ENCODE measurements at places on chromosomes 2 and 18.

DNA sequence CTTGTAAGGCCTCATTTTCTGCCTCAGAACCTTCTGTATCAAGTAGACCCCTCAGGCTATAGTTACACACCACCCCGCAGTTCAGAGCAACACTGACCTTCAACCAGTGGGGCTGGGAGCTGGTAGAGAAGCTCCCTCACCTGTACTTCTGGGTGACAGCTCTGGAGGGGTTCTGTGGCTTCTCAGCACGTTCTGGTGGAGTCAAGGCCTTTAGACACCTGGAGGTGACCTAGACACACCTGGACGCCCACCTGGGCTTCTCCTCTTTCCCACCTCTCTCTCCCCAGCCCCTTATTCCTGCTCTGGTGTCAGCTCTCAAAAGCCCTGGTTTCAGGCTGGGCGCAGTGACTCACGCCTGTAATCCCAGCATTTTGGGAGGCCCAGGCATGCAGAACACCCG, 7.3 kb upstream of the CIB4 start:
- DNase-seq = no peak

- no peak for DNase-seq
Observed at GRCh38 chr2:230762317-230762896, 49.8 kb downstream of the CAB39 start.

GRCh38 chr2:165016772-165017411, 61.6 kb upstream of the SLC38A11 start:
- DNase-seq = no peak

- DNase-seq = no peak
Observed at GRCh38 chr2:132374961-132375360, 41.6 kb upstream of the GPR39 start.

- DNase-seq = no peak
Observed at GRCh38 chr2:29482348-29482747, 367.1 kb downstream of the CLIP4 start.

- no peak for DNase-seq
Observed at GRCh38 chr2:120854766-120855530, 119.3 kb downstream of the GLI2 start.

DNA sequence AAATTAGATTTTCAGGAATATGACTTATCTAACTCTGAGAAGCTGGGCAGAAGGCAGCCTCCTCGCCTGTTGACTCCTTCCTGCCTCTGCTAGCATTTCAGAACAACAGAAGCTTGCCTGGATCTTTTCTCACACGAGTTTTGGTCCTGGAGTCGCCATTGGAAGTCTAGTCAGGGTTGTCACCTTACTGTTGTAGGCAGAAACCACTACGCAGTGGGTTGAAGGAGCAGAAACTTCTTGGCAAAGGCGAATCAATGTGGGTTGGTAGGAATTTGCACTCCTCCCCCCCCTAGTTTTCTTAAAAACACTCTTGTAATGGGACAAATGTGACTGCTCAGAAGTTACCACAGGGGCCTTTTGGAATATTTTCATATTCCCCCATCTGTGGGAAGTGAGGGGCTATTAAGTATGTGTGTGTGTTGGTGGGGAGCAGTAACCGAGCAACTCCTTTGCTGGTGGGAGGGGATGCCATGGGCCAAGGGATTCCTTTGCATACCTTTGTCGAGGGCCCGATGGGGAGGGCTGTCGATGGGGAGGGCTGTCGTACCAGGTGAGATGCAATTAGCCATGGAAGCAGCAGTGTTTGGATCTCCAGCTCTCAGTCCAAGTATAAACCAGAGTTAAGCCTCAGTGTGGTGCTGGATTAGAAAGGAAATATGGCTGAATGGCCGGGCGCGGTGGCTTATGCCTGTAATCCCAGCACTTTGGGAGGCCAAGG, 117.4 kb downstream of the FMNL2 start:
- DNase-seq = no peak

DNA sequence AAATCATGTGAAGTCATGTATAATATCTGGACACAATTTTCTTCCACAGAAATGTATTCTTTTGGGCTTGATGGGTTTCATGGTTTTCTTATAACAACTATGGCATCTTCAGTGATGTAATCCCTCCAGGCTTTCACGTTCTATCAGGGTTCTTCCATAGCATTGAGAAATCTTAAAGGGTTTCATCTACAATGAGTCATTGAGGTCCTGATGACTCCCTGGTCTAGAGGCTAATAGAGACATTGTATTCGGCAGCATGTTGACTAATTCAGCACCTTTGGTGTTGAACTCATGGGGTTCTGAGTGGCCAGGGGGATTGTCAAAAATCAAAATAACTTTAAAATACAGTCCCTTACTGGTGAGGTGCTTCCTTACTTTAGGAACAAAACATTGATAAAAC, 614.0 kb upstream of the CRIM1 start:
- DNase-seq = no peak

DNA sequence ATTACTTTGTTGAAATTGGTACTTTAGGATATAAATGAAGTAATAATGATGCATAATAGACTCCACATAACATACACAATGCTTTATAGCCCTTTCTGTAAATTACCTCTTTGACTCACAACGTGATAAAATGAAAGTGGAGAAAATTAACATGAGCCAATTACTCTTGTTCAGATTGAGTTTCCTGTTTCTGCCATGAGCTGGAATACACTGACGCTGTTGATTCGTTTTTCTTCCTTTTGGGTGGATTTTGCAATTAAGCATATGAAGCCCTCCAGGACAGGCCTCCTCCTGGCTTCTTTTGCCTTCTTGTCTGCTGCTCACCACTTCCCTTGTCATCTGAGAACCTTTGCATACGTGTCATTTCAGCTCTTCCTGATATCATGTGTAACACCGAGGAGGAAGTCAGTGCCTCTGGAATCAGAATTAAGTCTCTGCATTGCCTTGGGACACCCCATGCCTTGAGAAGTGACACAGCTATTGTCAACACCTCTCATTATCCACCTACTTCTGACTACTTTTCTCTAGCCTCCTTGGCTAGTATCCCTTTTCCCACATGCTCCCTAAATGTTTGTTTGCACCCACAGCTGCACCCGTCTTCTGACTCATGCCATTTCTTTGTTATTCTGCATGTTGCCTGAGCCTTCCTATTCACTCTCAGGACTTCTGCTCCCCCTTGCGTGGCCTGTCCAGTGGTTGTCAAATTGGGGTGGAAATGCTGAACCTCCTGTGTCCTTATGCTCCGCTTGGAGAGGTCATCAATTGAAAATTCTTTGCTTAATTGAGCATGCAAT, 134.1 kb downstream of the FMNL2 start:
- no peak for DNase-seq

- DNase-seq = no peak
Observed at GRCh38 chr2:25375989-25376545, 34.3 kb upstream of the DNMT3A start.

DNA sequence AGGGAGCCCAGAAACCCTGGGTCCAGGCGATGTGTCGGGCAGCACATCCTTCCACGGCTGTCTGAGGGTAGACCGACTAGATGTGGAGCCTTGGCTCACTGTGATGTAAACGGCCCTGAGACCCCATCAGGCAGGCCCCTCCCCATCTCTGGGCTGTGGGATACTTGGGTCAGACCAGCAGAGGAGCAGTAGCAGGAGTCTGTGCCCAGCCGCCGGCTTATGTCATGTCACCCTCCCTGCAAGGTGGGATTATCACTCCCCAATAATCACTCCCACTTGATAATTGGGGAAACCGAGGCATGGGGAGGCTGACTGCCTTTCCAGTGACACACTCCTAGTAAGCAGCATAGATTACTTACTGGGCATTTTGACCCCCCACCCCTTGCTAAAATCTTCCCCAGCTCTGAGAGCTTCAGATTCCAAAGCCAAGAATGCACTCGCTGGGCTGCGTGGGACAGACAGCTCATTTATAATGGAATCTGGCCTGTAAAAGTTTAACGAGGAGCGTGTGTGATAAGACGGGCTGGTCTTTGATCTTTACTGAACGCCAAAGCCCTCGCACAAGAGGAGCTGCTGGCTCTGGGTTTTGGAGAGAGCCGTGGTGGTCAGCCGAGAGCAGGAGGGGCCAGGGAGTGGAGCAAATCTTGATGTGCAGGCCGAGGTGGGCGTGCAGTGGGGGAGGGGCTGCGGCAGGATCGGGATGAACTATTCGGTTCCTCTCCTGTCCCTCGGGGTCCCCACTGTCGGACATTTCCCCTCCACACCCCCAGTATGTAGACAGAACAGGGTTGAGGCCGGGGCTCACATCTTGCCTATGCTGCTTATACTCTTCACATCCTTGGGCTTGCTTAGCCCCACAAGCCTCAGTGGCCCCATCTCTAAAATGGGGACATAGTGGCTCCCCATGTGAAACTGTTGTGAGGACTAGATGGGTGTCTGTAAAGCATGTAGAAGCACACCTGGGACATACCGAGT, 200.0 kb downstream of the GLI2 start:
- DNase-seq = no peak

- no peak for DNase-seq
Observed at GRCh38 chr2:3036432-3037125, 341.0 kb downstream of the EIPR1 start.

- no peak for DNase-seq
Observed at GRCh38 chr18:40464032-40464431, 1491.0 kb upstream of the PIK3C3 start.

DNA sequence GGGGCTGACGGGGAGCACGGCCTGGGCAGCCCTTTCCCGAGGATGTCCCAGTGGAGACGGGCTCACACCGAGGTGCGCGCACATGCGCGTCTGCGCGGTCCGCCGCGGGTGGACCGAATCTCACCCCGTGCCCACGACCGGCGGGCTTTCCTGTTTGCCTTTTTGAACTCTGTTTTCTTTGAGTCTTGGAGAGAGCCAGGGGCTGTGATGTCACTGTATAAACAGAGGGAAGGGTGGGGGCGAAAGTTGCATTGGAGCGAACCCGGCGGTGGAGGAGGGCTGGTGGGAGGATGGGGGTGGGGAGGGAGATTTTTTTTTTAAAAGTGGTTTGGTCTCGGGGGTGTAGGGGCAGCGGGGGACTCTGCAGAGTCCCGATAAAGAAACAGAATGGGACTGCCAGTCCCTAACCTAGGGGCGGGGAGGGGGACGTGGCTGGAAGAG, 141.2 kb upstream of the CTAGE1 start:
- DNase-seq = no peak

- no peak for DNase-seq
Observed at GRCh38 chr2:134243244-134243643, 10.6 kb upstream of the MGAT5 start.

DNA sequence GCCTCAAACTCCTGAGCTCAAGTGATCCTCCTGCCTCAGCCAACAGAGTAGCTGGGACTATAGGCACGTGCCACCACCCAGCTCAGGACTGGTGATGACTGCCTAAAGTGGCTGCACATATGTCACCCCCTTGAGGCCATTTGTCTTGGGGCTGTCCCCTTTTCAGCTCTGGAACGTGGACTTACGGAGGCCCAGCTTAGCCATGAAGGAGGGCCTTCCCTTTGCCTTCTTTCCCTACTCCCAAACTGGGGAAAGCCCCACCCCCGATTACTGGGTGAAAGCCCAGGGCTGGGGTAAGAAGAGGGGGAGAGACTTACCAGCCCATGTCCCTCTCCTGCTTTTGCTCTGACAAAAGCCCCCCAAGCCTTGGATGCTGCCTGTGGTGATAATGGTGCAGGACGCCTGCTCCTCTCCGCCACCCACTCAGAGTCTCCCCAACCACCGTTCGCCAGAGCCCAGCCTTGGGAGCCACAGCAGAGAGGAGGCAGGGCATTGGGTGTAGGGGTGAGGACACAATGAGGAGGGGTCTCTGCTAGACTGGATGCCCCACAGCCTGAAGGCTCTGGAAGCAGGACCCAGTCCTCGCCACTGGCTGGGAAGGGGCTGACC, 2.5 kb upstream of the DUSP2 start:
- no peak for DNase-seq

GRCh38 chr2:72389447-72389846, 241.8 kb upstream of the CYP26B1 start:
- no peak for DNase-seq

DNA sequence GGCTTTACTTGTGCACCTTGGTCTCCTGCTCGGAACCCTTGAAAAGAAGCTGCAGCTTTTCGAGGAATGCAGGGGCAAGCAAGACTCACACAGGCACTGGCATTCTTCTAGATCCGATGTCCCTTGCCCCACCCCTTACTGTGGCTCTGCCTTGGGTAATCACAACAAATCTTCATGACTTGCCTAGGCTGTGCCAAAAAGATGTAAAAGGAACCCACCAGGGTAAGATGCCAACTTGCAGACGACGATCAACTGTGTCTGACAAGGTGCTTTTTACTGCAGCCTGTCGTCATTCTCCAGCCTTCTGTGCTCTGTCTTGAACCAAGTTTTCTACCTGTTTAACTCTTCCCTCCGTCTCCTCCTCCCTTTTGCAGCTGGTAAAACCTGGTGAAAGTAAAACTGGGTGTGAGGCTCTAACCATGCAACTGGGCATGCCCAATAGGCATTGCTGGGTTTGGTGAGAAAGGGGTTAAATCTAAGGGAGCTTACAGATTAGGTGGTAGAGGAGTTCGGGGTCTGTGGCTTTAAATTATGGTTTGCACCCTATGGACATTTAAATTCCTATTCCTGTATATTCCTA, 909 bp upstream of the NRXN1 start:
- no peak for DNase-seq

- DNase-seq = no peak
Observed at GRCh38 chr2:100066856-100067255, 75.5 kb downstream of the AFF3 start.

GRCh38 chr2:232261776-232262175, 116.8 kb upstream of the ALPP start:
- DNase-seq = no peak

DNA sequence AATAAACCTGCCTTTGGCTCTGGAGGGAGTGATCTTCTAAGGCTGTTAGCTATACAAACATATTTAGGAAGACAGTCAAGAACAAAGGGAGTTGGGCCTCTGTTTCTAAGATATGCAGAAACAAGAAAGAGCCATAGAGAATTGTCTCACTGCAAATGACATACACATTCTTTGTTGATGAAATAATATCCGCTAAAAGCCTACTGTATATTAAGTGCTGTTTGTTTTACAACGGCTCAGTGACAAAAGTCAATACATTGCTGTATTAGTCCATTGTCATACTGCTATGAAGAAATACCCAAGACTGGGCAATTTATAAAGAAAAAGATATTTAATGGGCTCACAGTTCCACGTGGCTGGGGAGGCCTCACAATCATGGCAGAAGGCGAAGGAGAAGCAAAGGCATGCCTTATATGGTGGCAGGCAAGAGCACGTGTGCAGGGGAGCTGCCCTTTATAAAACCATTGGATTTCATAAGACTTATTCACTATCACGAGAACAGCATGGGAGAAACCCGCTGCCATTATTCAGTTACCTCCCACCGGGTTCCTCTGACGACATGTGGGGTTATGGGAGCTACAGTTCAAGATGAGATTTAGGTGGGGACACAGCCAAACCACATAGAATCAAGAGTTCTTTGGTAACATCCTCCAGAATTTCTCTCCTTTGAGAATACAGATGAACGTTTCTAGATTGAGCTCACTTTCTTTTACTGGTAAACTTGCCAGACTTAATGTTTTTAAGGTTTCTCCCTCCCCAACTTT, 157.8 kb downstream of the PIK3C3 start:
- DNase-seq = no peak

Measured in stimulated activated CD8-positive, alpha-beta memory T cell treated with anti-CD3 and anti-CD28 coated beads, Interleukin-7, amount 100 ng/mL, for 1 hour (primary cell).